ENCODE measurements at places on chromosomes 3 and 15.

DNA sequence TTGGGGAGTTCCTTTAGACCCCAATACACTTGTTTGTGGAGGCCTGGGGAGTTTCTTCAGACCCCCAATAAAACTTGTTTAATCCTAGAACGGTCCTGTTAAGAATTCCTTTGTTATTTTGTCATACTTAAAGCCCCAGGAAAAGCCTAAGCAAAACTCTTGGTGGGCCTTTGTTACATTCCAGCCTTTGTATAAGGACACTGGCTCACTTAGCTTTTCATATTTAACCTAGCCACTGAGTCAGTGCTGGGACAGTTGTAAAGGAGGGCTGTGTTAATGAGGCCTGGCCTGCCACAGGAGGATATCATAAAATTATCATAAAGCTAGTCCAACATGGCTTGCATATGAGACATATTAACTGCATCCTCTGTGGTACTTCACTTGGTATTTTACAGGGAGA is 760.1 kb downstream of the ZNF385D start:
- DNase-seq = no peak

DNA sequence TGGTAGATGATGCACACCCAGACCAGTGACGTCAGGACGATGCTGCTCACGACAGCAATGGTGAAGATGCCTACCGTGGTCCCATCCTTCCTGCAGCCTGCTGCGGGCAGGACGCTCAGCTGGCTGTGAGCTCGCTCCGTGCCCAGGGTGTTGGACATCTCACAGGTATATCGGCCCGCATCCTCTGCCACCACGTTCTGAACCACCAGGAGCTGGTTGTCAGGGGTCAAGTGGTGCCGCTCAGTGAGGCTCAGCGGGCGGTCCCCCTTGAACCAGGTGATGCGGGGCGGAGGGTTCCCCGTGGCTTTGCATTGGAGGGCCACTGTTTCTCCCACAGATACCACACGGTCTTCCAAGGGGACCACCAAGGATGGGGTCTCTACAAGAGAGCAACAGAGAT is 117.8 kb downstream of the LRIG1 start:
- DNase-seq = no peak

- no peak for DNase-seq
Observed at GRCh38 chr3:72810659-72811434, 37.4 kb downstream of the SHQ1 start.

- no peak for DNase-seq
Observed at GRCh38 chr3:48434591-48435222, 4.8 kb upstream of the PLXNB1 start.

- no peak for DNase-seq
Observed at GRCh38 chr15:57903626-57904025, 161.9 kb downstream of the ALDH1A2 start.

DNA sequence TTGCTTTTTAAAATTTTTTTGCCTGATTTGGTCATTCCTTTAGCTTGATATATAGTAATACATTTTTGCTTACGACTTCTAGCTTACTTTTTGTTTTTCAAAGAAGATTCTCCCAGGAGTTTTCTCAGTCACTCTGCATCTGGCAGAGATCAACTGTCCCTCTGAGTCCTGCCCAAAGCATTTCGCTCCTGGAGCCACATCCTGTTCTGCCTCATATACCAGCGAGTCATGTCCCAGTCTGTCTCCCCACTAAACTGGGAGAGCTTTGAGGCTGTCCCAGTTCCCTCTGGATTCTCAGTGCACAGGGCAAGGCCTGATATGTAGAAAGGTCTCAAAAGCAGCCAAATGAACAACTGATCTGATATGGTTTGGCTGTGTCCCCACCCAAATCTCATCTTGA is 326.3 kb downstream of the ARRDC4 start:
- no peak for DNase-seq

DNA sequence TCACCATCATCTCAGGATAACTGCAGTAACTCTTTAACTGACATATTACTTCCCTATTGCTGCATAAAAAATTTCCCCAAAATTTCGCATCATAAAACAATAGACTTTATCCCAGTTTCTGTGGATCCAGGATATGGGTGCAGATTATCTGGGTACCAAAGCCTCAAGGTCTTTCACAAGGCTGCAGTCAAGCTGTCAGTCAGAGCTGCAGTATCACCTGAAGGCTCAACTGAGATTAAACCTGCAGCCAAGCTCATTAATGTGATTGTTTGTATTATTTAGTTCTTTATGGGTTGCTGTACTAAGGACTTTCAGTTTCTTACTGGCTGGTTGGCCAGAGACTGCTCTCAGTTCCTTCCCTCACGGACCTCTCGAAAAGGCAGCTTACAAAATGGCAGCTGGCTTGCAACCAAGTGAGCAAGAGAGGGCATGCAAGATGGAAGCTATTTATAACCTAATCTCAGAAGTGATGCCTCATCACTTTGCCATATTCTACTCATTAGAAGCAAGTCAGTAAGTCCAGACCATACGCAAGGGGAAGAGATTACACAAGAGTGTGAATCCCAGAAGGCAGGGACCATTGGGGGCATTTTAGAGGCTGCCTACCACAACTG is 54.9 kb downstream of the DCUN1D1 start:
- no peak for DNase-seq

DNA sequence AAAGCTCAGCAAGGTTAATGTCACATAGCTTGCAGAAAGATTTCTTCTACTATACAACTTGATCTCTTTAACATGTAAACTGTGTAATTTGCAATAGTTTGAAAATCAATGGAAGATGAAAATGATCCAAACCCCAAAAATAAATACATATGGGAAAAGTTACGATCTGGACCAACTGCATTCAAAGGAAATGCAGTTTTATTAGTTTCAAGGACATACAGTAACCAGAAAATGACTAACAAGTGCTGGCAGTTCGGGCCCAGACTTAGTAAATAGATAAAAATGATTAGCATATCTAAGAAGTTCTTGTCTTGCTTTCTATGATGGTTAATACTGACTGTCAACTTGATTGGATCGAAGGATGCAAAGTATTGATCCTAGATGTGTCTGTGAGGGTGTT is 37.3 kb upstream of the LEKR1 start:
- no peak for DNase-seq

DNA sequence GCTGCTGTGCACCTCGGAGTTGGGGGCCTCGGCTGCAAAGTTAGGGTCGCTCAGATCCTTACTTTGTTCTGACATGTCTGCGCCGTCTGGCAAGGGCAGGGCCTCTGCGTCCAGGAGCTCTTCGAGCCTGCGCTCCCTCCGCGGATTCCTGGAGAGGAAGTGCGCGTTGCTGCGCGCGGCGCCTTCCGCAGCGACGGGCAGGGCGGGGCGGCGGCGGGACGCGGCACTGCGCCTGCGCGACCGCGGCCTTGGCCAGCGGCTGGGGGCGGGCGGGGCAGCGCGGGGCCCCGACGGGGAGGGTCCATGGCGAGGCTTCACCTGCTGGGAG is at the start of gene NDN:
NDN (minus strand) TSS at position 163 of the 328 bp plus-strand sequence; CDS start at position 75, 88 bp downstream.
- DNase-seq = no peak

DNA sequence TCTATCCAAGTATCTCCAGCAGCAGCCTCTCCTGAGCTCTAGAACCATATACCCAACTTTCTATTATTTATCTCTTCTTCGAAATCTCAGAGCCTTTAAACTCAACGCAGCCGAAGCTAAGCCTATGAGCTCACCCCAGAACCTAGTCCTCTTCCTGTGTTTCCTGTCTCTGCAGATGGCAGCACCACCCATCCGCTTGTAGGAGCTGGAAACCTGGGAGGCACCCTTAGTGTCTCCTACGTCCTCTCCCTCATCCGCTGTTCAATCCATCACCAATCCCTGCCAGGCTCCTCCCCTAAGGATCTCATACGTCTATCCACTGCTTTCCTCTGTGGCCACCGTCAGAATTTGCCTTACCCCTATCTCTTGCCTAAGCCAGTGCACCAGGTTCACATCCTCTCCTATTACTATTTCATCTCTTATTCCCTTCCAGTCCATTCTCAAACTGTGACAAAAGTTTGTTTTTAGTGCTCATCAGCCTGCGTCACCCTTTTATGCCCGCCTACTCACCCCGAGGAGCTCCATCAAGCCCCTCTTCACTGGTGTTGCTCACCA is 9.6 kb downstream of the VGLL4 start:
- no peak for DNase-seq

GRCh38 chr15:98232761-98233160 is 272.3 kb downstream of the ARRDC4 start:
- DNase-seq = no peak

GRCh38 chr3:100261485-100261903 is 702 bp downstream of the TBC1D23 start:
- DNase-seq = no peak

DNA sequence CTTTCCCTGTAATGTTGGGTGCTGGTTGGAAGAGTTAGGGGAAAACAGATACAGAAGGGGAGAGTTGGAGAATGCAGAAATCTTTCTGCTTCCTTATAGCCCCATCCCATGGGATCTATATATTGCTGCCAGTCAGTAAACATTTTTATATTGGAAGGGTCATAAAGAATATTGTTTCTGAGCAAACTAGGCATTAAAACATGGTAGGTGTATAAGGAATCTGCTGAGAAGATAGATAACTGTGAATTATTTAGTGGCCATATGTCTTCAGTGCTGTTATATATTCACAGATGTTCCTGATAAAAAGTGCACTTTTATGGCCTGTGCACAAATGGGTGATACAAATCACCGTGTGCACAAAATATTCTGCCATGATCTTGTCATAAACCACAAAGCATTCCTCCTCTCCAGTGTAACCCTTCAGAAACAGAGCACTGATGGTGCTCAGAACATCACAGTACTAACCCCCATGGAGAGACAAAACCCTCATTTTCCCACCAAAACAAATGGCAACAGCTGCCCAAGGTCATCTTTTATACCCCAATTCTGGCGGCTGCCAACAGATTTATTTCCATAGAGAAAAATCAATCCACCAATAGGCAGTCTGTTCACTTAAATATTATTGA is 269.3 kb downstream of the SLC9A9 start:
- DNase-seq = no peak

DNA sequence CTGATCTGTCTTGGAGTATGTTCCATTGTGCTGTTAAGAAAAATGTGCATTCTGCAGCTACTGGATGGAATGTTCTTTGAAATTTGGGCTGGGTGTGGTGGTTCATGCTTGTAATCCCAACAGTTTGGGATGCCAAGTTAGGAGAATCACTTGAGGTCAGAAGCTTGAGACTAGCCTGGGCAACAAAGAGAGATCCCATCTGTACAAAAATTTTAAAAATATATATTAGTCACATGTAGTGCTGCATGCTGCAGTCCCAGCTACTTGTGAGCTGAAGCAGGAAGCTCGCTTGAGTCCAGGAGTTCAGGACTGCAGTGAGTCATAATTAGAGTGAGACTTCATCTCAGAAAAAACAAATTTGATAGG is 62.8 kb upstream of the PLSCR4 start:
- no peak for DNase-seq

GRCh38 chr15:77807115-77807514 is 174.4 kb upstream of the LINGO1 start:
- no peak for DNase-seq

DNA sequence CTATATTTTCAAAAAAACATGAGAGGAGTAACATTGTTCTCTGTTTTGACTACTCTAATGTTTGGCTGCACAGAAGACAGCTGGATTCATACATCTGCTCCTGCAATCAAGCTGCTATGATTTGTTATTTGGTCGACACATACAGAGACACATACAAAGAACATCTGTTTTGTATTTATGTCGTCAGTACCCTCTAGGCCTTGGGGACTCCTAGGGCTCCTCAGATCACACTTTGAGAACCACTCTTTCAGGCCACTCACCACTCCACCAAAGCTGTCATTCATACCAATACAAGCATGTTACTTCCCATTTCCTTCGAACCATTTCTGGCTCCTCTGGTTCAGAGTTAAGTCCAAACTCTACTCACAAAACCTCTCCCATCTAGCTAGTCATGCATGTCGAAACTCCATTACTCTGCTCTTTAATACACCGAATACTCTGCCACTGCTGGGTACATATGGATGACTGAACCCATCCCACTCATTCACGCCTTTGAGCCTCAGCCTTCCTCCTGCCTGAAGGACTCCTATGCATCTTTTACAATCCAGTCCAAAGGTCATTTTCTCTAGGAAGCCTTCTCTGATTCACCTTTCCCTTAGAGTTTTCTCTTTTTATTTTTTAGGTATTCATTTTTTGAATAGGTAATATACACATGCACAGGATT is 102.9 kb upstream of the ARHGEF3 start:
- DNase-seq = no peak

- DNase-seq = no peak
Observed at GRCh38 chr15:92061511-92062195, 208.1 kb downstream of the SLCO3A1 start.

GRCh38 chr15:80026310-80026709 is 33.2 kb upstream of the ZFAND6 start:
- no peak for DNase-seq

GRCh38 chr3:126982126-126982470 is 817 bp upstream of the PLXNA1 start:
- no peak for DNase-seq
